ENCODE measurements at places on chromosomes 1 and 21.
A peak's percentile ranks its signal among the peaks of the same experiment; 100 is the strongest.

DNA sequence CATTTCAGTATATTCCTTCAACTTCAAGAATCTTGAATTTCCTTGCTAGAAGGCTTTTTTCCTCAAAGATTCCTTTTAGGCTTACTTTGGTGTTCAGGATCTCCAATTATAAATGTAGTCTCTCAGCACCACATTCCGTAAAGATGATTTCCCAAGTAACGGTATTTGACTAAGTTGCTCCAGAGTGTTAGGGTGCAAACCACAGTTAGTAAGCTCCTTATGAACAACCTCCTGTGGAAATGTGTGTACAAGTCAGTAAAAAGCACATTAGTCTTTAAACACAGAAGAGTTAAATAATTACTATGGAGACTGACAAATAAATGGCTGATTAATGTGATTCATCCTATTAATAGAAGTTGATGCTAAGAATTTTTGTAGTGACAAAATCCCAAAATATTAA, 10.3 kb downstream of the DONSON start:
- peak; percentile 67 for DNase-seq

GRCh38 chr1:91564888-91565701, 64.4 kb downstream of the CDC7 start:
- peak; percentile 81 for DNase-seq

GRCh38 chr1:113340038-113340437, 50.3 kb upstream of the MAGI3 start:
- DNase-seq, result no peak

DNA sequence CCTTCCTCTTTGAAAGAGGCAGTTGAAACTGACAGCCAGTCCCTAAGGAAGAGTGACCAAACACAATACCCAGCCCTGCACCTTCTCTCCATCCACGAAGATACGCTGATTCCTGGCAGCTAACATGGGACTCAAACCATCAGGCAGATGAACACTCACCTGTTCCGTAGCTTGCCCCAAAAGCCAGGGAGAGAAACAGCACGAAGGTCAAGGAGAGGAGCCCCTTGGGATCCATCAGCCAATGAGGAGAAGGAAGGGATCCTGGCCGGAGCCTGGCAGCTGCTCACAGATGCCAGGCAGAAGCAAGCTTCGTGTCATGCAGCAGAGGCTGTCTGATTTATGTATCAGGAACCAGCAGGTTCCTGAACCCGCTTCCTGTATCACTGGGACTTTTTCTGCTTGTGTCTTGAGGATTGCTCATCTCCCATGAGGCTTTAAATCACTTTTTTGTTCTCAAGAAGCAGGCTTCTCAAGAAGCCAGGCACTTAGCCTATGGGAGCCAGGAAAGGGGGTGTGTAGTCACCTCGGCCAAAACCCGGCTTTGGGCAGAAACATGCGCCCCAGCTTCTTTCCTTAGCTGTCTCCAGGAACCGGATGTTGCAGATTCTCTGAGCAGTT, at the start of gene SLAMF1:
Gene SLAMF1, minus strand, starts transcription at position 334 of the 618 bp plus-strand sequence. Its CDS starts 99 bp downstream, at position 235.
- DNase-seq, result no peak

- peak; percentile 58 for DNase-seq
These were observed 62.7 kb downstream of the SYT6 start for GRCh38 chr1:114090738-114091505.

GRCh38 chr1:28045777-28046176, 42.6 kb downstream of the EYA3 start:
- no peak for DNase-seq

GRCh38 chr1:40796939-40797667, 13.5 kb downstream of the KCNQ4 start:
- no peak for DNase-seq

DNA sequence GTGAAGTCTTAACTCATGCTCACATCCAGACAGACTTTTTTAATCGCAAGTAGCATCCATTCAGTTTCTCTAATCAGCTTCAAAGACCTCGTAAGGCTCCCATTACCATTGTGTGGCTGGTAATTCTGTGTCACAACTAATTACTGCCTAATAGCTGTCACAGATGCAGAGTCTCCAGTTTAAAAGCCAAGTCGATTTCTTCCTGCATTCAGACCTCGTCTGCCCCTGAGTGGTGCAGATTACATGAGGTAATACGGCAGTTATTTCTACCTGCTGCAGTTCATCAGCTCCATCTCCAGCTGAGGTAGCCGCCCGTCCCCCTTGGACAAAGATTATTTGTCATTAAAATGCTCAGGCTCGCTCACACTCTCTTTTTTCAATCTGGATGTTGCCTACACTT, 34.4 kb upstream of the OLIG2 start:
- no peak for DNase-seq

DNA sequence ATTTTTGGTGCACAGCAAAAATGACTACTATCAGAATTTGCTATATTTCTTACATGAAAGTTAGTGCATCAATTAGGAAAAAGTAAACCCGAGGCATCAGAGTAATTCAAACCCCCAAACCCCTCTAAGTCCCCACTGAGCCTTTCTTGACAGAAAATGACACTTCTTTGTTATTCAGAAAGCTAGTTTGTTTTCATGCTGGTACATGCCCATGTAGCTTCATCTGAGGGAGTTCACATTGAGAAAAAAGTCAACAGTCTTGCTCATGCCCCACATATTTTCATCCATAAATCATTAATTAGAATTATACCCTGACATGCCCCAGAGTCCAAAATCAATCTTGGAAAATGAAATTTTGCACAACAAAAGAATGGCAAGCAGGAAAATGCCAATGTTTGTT, 39.9 kb upstream of the PDC start:
- no peak for DNase-seq

- DNase-seq, result no peak
These were observed 17.1 kb upstream of the KLHDC8A start for GRCh38 chr1:205373798-205374175.

DNA sequence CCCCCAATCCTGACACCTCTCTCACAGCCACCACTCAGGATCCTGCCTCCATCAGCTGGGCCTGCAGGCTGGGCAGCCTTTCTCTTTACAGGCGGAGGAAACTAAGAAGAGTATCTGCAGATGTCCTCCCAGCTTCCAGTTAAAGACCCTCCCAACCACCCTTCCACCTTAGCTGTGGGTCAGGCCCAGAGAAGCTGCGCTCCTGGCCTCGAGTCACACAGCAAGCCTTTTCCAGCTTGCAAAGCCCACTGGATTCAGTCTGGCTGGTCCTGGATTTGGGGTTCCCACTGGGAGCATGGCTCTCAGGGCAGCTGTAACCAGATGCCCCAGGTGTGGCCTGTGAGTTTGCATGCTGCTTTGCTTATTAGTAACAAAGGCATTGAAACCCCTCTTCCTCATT, 19.9 kb downstream of the KCNQ4 start:
- DNase-seq, result no peak

GRCh38 chr1:39700348-39700747, 9.1 kb upstream of the HPCAL4 start:
- DNase-seq, result no peak

GRCh38 chr1:169100651-169101088, 5.8 kb upstream of the ATP1B1 start:
- no peak for DNase-seq

- no peak for DNase-seq
These were observed 31.8 kb upstream of the BEND5 start for GRCh38 chr1:48808496-48808895.

DNA sequence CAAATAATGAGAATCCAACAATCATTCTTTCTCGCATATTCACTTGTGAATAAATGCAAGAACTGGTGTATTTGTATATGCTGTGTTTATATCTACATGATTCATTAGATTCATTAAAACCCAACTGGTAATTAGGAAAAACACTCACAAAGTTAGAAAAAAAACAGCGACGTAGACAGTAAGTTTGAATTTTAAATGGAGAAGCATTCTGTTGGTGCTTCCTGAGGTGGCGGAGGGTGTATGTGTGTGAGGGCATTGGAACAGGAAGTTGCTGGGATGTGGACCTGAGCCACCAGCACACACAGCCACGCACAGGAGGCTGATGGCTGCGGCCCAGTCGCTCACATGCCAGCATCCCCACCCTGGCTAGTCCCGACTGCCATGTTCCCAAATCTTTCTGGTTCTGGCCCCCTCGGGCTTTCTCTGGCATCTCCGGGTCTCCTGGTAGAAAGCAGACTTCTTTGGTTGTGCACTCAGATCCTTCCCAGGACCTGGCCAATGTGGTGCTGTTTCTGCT, 121.6 kb upstream of the IRF2BP2 start:
- DNase-seq, result no peak
